ENCODE measurements at places on chromosomes 3 and 15. TPM values are rescaled to one million over a fixed set of nuclear protein-coding genes. Genes with fewer than 3 reads are reported as not detected.

The KIF15 gene
- total RNA-seq: 0.31 TPM

DNA sequence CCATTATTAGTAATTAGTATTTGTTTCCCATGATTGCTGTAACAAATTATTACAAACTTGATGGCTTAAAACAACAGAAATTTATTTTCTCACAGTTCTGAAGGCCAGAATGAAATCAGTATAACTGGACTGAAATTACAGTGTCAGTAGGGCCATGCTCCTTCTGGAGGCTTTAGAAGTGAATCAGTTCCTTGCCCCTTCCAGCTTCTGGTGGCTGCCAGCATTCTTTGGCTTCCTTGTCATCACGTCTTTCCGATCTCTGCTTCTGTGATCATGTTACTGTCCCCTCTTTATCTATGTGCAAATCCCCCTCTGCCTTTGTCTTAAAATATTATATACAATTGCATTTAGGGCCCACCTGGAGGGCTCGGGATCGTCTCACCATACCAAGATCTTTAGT is 92.0 kb downstream of the FOXB1 start:
- DNase-seq: no peak
- H3K27ac ChIP-seq: no peak overlapping the region
- H3K4me1 ChIP-seq: no peaks in the 10 kb centered on the region
- no peaks in the 10 kb centered on the region for H3K36me3 ChIP-seq
- H3K4me3 ChIP-seq: no peak overlapping the region

DNA sequence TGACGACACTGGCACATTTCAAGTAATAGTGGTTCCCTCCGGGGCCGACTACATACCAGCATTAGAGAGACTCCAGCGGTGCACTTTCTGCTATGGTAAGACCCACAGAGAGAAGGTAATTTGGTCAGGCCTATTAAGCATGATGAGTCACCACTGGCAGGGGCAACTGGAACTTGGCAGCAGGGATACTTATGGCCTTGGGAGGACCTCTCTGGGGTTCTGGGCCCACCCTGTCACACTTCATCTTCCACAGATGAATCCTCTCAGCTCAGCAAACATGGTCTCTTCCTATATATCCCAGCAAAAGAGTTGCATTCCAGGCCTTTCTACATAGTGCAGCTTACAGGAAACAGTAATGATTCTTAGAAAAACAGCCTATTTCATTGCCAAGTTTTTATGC is 88.0 kb downstream of the PIK3R4 start:
- H3K4me3 ChIP-seq: no peak overlapping the region
- no peaks in the 10 kb centered on the region for H3K36me3 ChIP-seq
- no peaks in the 10 kb centered on the region for H3K4me1 ChIP-seq
- no peaks in the 10 kb centered on the region for H3K27me3 ChIP-seq
- no peak overlapping the region for H3K27ac ChIP-seq

- H3K27ac ChIP-seq: no peak overlapping the region
- no peak for DNase-seq
- no peaks in the 10 kb centered on the region for H3K36me3 ChIP-seq
Measured at GRCh38 chr3:101518421-101518871, 5.4 kb upstream of the SENP7 start.

The EIF4E3 gene
- total RNA-seq: 14.3 TPM
